Cerebellar cortex (tissue), 1 donor: ENCODE measurements at places on chromosomes 3 and 15.

DNA sequence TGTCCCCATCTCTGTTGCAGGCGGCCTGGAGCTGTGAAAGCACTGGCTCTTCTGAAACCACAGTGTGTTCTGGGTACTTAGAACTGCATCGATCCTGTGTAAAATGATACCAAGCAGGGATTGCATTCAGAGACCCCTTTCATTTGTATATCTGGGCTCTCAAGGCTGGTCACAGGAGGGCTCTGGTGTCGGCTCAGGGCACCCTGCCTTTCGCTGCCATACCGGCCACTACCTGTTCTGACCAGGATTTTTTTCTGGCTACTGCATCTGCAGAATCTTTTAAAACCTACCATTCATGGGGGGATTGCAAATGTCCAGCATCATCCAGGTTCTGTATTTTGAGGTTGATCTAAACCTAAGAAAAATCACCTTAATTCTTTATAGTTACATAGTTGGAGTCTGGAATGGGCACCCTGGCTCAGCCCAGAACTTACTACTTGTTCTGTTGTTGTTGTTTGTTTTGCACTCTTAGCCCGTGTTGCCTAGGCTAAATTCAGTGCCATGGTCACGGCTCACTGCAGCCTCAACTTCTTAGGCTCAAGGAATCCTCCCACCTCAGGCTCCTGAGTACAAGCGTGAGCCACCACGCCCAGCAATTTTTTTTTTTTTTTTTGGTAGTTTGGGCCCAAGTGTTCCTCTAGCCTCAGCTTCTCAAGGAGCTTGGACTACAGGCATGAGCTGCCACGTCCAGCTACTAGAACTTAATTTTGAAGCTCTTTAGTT lies 52.7 kb downstream of the TRIM71 start:
- no peak for DNase-seq

DNA sequence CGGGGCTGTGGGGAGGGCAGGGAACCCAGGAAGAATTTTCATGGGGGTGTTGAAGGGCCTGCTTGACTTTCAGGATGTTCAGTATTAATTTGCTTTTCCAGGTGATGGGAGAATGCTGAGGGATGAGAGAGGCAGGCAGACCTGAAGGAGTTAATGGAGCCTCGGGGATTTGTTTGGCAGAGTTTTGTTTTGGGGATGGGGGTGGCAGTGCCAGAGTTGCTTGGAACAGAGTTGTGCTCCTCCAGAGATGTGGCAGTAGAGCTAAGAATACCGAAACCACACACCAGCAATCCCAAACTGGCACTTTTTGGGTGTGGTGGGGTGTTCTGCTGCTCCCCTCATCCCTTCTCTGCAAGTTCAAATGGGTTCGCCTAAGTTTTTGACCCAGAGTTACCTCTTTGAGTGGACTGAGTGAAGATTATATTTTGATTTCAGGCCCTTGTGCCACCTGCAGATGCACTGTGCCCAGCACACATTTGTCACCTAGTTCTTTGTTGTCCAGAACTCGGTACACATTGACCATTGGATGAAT lies 1.6 kb downstream of the BOC start:
- DNase-seq: no peak

DNA sequence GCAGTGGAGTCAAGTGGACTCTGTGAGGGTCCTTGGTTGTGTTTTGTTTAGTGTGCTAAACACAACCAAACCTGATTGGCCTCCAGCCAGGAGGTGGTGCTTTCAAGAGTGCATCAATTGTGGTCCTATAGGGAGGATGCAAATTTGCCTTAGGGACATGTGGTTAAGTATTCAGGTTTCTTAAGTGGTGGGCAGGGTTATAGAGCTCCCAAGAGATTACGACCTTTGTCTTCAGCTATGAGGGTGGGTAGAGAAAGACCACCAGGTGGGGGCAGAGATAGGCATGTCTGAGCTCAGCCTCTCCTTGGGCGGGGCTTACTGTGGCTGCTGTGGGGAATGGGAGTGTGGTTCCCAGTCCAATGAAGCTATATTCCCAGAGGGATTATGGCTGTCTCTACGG lies 186.6 kb downstream of the SQOR start:
- no peak for DNase-seq

DNA sequence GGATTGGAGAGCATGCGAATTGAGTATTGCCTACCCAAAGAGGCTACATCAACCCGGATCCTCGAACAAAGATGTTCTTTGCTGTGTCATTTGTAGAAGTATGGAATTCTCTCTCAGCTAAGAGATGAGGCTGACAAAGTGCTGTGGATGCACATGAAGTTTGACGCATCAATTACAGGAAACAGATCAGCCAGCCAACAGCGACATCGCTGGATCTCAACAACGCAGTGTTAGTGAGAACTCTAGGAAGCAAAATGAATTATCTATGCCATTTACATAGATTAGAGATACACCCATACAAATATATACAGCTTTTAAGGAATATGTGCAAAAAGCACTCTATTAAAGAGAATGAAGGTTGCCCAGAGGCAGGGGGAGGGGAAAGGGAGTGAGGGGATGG lies 160.6 kb upstream of the RGMA start:
- DNase-seq: no peak

- no peak for DNase-seq
Observed at GRCh38 chr3:118909763-118910162, 124.9 kb downstream of the IGSF11 start.

DNA sequence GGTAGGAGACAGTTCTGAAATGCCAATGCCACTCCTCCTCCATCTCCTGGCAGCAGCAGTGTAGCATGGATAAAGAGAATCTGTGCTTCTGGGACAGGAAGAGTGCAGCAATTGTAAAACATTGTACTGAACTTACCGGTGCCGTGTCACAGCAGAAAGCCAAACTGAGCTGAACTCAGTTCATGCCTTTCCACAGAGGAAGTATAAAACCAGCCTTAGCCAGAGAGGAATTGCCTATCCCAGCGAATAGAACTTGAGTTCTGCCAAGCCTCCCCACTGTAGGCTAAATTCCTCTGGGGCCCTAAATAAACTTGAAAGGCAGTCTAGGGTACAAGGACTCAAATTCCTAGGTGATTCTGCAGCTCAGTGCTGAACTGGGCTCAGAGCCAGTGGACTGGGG lies 148.8 kb downstream of the SLC9A9 start:
- no peak for DNase-seq

- DNase-seq: no peak
Observed at GRCh38 chr15:62075595-62076277, 9.0 kb downstream of the C2CD4A start.

DNA sequence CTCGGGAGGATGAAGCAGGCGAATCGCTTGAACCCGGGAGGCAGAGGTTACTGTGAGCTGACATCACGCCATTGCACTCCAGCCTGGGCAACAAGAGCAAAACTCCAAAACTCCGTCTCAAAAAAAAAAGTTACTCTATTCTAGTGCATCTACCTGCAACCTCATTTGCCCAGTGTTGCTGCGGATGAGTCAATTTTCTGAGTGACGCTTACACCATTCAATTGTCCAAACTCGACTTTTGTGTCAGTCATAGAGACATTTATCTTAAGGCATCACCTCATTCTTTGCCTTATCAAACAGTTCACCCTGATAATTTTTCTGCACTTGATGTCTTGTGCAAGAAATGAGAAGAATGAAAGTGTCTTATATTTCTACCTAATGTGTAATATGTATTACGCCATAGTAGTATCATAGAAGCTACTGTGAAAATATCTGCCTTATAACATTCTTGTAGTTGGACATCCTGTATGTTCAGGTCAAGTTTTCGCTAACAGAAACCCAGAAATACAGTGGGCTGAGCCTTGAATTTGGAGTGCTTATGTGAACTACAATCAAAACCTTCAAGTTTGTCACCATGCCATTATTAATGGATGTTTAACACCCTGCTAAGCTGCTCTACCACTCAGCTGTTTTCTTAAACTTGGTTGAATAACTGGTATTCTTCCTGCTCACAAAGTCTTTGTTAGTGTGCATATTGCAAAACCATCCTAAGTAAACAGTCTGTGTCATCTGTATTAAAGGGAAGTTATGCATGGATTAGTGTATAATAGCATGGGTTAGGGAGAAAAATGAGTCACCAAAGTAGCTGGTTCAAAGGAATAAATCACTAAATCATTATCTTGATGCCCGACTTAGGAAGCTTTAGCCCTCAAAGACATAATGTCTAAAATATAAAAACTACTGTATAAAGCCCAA lies 531.0 kb upstream of the NR2F2 start:
- no peak for DNase-seq

GRCh38 chr3:150300388-150300787 lies 107.7 kb upstream of the TSC22D2 start:
- DNase-seq: no peak

GRCh38 chr3:20320489-20320888 lies 134.5 kb upstream of the SGO1 start:
- peak; percentile 90 for DNase-seq

- DNase-seq: no peak
Observed at GRCh38 chr15:68592544-68592943, 13.8 kb downstream of the CORO2B start.

- no peak for DNase-seq
Observed at GRCh38 chr3:171498921-171499320, 38.7 kb upstream of the TNIK start.

DNA sequence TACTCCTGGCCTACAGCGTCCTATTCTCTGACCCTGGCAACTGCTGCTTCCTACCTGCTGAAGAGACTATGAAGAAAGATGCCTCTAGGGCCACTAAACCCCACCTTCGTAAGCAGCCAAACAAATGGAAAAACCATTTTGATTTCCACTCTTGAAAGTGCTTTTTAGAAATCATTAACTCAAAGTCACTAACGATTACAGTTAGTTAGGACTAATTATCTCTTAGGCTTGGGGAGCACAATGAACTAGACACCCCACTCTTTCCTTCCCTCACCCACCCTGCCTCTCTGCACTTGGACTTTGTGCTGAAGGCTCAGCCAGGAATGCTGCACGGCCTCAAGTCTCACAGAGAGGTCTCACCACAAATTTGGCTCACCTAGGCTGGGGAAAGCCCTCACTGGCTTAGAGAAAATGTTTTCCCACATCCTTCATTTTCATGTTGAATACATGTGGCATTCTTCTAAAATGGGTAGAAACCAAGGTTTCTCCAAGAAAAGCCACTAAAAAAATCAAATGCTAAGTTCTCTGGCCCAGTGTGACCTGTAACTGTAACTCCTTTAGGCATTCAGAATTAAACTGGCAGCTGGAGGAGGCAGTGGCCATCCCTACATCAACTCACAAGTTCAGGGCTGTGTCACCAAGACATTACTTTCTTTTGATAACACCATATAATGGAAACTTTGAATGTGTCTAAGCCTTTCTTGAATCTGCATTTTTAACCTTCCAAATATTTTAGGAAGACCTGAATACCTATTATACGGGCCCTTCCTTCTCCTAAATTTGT lies 47.1 kb downstream of the NPTN start:
- no peak for DNase-seq
